ENCODE measurements at places on chromosomes 2 and 18.

GRCh38 chr18:10215446-10215845, 239.0 kb upstream of the APCDD1 start:
- DNase-seq, result no peak

GRCh38 chr2:192313773-192314172, 119.0 kb upstream of the TMEFF2 start:
- no peak for DNase-seq

GRCh38 chr2:86274918-86275275, 62.5 kb downstream of the REEP1 start:
- no peak for DNase-seq

DNA sequence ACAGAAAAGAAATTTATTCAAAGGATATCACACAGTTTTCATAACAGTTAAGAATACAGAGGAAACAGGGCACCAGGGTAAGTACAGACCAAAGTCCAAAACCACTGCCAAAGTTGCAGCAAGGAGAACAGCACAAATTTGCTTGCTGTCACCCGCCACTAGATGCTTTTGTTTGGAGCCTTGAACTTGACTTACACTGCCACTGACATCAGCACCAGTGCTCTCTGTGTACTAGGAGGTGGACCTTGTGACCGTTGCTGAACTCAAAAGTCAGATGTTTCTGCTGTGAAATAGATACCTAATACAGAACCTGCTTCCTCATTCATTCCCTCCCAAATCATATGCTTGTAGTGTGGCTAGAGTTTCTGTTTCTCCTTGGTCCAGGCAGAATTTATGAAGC, 578.3 kb upstream of the TMEFF2 start:
- DNase-seq, result no peak

DNA sequence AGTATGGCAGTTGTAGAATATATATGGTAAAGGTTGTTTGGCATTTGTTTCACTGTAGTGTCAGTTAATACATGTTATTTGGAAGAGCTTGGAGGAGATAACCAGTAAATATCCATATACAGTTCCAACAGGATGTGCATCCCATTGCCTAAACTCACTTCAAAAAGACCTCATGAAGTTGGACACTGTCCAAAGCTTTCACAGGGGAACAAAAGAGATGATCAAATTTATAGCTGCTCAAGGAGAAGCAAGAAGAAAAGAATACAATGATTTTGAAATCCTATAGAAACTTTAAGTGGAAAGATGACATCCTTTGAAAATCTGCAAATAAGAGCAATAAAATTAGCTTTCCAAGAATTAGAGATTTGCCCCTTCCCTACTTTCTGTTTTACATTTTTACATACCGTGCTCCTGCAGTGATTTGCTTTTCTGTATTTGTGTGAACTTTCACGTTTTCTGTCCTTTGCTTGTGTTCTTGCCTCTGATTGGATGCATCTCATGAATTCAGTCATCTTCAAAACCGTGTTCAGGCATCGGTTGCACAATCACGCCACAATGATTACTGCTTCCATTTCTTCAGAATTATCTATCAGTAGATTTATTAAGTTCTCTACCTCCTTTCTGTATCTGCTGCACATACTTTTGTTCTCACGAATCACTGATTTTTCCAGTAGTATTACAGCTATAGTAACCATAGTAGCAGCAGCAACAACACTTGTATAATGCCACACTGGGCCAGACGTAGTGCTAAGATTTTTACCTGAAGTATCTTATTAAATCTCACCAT, 83.8 kb downstream of the PARD3B start:
- no peak for DNase-seq

- no peak for DNase-seq
Measured at GRCh38 chr18:74139888-74140287, 7.7 kb downstream of the FBXO15 start.

DNA sequence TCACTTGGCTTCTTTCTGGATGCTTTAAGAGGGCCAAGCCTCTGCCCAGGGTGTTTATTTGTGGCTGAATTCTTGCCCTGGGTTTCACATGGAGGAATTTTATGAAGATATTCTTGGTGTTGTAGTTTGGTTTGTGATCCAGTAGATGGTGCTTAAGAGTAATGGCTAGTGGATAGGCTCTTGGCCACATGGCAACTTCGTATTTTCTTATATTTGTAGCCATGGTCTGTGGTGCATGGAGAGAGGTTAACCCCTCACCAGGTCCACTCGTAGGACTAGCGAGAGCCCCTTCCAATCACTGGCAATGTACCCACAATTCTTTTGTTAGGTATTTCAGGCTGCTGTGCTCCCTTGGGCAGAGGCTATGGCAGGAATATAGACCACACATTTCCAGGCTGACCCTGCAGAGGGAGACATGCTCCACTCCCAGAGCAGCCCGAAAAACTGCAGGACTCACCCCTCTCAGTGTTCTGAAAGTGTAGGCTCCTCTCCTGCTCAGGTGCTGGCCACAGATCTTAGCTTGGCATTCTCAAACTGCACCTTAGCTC, 582.1 kb upstream of the SETBP1 start:
- DNase-seq, result peak; percentile 4

- no peak for DNase-seq
Measured at GRCh38 chr18:68429111-68429510, 285.8 kb downstream of the TMX3 start.

DNA sequence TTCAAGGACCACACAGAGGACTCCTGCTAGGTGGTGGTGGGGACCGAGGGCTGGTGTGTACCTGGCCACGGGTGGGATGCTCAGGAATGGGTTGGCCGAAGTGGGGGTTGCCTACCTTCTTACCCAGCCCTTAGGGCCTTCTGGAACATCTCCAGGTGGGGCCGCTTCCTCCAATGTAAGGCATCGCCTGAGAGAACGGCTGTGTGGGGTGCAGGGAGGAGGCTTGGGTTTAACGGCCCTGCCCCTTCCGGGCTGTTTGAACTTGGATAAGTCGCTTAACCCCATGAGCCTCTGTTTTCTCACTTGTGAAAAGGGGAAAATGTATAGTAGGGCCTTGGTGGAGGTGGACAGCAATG, 35.0 kb downstream of the EMILIN2 start:
- DNase-seq, result no peak

GRCh38 chr18:46632401-46633071, 24.5 kb downstream of the LOXHD1 start:
- DNase-seq, result peak; percentile 13

GRCh38 chr2:100060875-100061274, 81.5 kb downstream of the AFF3 start:
- no peak for DNase-seq

DNA sequence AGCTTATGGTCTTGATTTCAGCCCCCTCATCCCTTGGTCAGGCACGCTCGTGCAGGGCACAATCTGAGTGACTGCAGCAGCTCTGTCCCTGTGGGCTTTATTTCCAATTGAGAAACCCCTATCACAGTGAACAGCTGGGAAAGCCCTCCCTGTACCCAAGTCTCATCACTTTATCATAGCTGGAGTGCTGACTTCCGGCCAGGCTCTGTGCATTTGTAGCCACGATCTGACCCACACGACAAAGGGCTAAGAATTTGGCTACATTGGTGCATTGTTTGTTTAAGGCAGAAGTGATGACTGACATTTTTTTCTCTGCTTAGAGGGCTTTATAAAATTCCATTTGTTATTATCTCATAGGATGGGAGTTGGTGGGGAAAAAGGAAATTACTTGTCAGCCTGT, 184.4 kb downstream of the KCNS3 start:
- DNase-seq, result no peak

DNA sequence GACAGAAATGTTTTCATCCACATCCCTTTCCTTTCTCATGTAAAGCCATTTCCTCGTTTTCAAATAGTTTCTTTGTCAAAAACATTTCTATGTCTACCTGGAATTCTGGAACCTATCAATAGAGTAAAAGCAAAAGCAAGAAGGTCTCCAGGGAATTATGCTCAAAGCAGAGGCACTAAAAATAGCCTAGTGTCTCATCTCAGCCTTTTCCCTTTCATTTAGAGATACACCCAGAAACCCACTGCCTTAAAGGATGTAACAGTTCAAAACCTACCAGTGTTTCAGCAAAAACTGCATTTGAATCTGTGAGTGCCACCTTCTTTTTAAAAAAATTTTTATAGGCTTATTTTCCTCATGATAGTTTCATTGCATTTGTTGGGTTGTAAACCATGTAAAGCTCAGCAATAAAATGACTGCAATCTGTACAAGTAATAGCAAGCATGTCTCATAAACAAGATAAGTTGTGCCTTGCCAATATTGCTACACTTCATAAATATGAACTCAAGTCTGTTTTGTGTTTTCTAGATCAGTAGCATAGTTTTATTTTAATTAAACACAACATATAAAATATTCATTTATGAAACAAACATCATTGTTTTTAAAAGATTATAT, 927.3 kb upstream of the ACVR2A start:
- no peak for DNase-seq

DNA sequence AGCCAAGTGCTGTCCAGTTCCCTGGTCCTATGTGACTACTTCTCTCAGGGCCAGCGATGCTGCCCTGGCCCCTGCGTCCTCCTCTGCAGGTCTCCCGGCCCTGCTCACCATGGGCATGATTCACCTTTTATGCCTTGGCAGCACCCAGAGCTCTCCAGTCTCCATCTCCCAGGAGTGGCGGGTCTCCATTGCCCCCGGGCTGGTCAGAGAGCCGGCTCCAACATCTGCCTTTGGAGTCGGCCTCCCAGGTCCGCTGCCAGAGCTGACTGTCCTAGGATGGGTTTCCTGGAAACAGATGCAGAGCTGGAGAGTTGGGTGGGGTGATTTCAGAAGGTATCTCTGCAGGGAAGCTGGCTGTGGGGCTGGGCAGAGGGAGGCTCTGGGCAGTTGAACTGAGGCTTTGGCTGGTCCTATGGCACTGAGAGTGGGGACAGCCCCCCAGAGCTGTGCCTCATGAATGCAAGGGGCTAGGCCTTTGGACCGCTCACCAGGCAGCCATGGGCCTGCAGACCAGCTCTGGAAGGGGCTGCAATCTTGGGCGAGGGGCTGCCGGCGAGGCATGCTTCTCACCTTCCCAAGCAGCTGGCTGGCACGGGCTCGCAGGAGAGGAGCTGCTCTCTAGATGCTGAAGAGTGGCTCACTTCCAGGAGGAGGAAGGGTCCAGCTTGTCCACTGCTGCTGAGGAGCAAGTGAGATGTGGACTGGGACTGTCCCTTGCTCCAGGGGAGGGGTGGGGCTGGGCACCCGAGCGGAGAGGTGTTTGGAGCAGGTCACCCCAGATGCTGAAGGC, 59.8 kb upstream of the HS6ST1 start:
- DNase-seq, result no peak

DNA sequence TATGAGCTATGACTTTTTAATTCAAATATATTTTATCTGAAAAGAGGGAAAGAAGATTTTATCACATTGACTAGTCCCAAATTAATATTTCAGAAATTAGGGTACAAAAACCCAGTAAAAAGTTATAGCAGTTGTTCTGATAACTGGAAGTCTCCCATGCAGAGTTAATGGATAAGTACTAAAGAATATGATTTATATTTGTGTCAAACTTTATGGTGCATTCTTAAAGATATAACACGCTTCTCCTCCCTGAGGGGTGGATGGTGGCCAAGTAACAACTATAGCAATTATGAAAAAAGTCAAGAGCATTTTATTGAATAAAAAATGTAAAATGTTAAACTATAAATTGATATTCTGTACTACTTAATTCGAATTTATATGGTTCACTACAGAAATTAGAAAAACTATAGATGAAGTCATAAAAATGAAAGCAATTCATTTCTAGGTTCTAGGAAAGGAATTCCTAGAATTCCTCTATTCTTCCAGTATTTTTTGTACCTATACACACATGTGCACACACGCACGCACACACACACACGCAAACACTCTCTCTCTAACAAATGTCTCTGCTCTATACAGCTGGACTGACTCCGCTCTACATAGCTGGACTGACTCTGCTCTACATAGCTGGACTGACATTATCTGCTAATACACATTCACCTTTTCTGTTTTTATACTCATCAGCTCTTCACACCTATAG, 111.3 kb downstream of the PRELID3A start:
- no peak for DNase-seq

DNA sequence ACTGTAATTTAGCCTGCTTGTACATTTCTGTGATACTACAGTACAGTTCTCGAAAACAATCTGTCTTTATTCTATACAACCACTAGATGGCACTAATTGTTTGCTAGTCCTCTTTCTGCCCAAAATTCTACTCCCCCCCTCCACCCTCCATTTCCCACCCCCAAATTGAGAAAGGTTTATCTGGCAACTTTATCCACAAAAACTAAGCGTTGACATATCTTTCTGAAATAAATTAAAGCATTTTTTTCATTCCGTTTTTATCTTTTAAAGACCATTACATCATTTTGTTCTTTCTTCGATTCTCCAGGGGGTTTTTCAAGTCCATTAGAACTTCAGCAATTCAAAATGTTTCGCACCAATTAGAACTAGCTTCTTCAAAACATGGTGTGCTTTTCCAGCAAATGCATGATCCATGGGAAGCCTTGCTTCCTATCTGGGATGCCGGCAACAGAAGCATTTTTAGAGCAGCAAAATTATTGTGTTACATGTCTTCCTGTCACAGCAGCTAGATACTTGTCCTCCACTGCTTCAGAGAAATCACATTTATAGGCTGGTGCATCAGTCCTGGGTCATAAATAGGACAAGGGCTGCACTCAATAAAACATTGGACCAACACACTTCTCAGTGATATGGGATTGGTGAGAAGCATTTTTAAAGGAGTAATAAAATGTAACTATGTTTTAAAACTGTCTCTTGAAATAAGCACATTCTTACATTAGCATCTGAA, 241.3 kb downstream of the PAX3 start:
- no peak for DNase-seq

GRCh38 chr2:95076705-95077529, 44.7 kb downstream of the MRPS5 start:
- peak; percentile 74 for DNase-seq

All from A549 (cell line).